ENCODE measurements at places on chromosomes 7 and 10.
A peak's percentile ranks its signal among the peaks of the same experiment; 100 is the strongest.

- no peak for DNase-seq
These were observed 23.6 kb downstream of the ABI1 start for GRCh38 chr10:26837139-26837538.

GRCh38 chr10:123391275-123392028 lies 237.2 kb downstream of the BUB3 start:
- no peak for DNase-seq

- DNase-seq: no peak
These were observed 20.2 kb upstream of the FOXK1 start for GRCh38 chr7:4661871-4662270.

DNA sequence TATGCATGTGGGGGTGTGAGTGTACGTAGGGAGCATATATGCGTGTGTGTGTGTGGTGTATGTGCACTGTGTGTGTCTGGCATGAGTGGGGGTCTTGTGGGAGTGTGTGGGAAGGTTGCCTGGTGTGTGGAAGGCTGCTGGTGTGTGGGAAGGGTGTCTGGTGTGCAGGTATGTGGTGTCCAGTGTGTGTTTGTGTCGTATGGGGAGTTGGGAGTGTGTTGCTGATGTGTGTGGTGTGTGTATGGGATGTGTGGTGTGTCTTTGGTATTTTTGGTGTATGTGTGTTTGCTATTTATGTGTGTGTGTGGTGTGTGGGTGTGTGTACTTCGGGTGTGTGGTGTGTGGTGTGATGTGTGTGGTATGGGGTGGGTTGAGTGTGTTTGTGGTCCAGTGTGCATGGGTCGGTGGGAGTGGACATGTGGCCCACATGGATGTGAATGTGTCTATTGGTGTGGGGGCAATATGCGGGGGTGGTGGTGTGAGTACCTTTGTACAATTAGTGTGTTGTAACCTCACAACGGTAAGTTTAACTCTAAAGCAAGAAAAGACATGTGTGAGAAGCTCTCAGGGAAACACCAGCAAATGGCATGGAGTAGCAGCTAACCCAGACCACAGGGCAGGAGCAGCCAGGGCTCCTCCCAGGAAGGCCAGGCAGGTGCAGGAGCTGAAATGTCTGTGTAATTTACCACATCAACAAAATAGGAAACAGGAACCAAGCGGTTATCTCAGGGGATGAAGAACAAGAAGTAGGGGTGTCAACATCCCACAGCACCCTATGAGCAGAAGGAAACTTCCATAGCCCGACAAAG lies 11.9 kb downstream of the ANTXRL start:
- DNase-seq: no peak

- DNase-seq: no peak
These were observed 87.2 kb upstream of the PFKP start for GRCh38 chr10:2980116-2980515.

DNA sequence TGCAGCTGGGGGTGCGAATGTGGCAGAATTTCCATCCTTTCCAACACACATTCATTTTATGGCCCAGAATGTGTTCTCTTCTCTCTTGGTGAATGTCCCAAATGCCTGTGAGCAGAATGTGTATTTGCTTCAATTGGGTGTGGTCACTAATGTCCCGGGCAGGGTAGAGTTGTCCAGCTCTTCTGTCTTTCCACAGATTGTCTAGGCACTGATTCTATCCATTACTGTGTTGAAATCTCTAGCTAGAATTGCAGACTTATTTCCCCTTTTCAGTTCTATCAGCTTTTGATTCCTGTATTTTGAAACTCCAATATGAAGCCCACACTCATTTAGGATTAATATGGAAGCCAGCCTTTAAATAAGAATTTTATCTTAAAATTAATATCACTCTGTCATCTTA lies 14.0 kb upstream of the AKR1E2 start:
- no peak for DNase-seq

GRCh38 chr10:114372179-114372578 lies 32.1 kb downstream of the AFAP1L2 start:
- no peak for DNase-seq

DNA sequence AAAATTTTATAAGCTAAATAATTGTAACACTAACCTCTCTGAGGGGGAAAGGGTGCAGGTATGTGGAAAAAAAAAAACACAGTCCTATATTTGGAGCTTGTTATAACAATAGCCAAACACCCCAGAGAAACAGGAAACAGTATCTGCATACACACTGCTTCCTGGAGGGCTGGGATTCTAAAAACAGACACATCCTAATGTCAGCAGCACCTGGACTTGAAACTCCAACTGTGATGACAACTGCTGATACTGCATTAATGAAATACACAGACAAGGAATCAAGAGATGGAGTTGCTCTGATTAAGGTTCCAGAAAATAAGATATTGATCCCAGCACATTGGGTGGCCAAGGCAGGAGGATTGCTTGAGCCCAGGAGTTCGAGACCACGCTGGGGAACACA lies 9.3 kb downstream of the DAGLB start:
- no peak for DNase-seq

DNA sequence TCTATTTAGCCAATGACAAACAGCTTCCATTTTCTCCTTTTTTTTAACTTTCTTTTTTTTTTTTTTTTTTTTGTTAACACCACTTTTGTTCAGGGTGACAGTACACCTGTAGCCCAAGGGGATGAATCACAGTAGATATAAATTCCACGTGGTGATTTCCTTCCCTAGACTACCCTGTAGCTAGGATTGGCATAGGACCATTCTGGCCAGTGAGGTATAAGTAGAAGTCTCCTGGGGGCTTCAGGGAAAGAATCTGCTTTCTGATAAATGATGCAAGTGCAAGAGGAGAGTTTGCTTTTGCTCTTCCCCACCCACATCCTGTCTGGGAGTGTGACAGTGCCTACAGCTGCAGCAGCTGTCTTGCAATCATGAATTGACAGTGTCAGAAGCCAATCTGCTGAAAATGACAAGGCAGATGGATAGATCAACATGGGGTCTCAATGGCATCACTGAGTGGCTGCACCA lies 63.2 kb upstream of the TOMM7 start:
- peak; percentile 74 for DNase-seq

- DNase-seq: no peak
These were observed 18.2 kb upstream of the KIAA1549 start for GRCh38 chr7:138999414-138999813.

- no peak for DNase-seq
These were observed 57.8 kb downstream of the ZRANB1 start for GRCh38 chr10:124999433-125000365.

GRCh38 chr7:47357863-47358262 lies 224.0 kb downstream of the TNS3 start:
- no peak for DNase-seq

DNA sequence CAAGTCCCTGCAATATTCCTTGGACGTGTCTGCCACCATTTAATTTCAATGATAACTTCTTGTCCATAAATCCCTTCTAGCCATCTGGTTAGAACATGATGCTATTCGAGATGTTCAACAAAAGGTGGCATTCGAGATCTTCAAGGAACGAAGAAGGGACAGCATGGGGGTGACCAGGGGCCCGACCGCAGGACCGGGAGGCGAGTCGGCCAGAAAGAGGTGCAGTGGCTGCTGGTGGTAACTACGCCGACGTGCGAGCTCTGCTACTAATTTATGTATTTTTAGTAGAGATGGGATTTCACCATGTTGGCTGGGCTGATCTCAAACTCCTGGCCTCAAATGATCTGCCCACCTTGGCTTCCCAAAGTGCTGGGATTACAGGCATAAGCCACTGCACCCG lies 4.7 kb downstream of the OPTN start:
- DNase-seq: no peak

DNA sequence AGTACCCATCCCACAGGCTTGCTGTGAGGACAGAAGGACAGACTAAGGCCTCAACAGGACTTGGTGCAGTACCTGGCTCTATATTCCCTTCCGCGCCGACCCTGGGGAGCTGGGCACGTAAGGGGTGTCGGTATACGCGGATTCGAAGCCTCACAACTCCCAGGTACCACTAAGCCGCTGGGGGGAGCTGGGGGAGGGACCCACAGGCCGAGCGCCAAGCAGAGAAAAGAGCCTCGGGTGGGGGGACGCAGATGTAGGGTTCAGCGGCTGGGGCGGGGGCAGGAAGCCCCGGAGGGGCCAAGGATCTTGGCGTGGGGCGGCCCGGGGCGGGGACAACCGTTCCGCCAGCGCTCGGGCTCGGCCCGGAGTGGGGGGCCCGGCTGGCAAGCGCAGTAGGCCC lies 126.4 kb upstream of the ZNF746 start:
- DNase-seq: peak; percentile 52

DNA sequence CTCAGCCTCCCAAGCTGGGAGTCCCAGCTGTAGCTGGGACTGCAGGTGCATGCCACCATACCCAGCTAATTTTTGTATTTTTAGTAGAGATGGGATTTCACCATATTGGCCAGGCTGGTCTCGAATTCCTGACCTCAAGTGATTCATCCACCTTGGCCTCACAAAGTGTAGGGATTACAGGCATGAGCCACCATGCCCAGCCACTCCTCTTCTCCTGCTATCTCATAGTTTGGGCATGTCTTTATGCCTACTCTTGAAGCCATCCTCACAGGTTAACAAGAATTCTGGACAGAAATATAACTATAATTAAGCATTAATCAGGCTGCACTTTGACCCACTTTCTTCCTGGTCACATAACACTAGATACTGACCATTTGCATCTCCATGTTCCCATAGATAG lies 28.6 kb upstream of the C10orf67 start:
- DNase-seq: no peak

- no peak for DNase-seq
These were observed 61.3 kb upstream of the BICC1 start for GRCh38 chr10:58451193-58451889.

DNA sequence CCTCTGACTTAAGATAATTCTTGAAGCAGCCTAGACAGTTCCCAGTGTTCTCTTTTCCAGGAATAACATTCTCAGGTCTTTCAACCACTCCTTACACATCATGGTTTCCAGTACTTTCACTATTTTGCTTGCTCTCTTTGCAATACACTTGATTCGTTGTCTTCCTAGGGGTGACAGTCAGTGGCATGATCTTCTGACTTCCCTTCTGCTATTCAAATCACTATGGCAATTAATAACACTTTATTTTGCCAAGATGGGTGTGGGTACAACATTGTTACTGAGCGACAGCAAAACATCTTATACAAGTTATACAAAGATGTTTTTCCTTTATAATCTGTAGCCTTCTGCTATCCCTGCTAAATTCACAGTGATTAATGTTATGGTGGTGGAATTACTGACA lies 15.3 kb downstream of the ARL3 start:
- DNase-seq: no peak

DNA sequence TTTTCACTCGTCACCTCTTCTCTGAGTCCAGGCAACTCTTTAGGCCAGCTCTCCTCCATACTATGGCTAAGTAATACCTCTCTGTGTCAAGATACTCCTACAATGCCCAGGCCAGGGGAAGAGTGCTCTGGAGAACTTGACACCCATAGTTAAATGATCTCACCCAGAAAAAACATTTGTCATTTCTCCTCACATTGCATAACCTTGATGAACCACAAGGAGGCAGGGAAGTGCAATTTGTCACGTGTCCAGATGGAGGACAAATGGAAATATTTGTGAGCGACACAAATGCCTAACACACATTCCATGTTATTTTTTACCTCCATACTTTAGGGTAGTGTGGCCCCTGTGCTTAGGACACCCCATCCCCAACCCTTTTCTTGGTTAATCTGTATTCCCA lies 78.3 kb downstream of the HTR7 start:
- DNase-seq: no peak

DNA sequence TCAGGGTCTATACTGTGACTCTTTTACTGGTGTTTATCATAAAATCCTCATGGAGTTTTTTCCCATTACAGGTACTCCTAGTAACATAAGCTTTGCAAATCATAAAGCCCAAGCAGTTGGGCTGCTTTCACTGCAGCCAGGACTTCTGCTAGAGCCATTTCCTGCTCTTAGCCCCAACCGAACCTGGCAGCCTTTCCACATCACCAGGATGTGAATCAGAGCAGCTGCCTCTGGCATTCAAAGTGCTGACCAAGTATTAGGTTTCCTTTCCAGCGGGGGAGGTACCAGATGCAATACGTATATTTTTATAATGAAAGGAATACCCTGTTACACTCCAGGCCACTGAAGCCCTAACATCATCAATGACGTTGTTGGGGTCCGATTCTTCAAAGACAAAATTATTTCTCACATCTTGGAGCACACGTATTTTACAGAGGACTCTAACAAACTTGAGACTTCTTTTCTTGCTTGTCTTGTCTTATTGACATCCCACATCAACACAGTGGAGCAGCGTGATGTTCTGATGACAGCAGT lies 3.6 kb upstream of the HTR5A start:
- no peak for DNase-seq

- no peak for DNase-seq
These were observed 9.5 kb downstream of the PPIA start for GRCh38 chr7:44805950-44806349.

- DNase-seq: no peak
These were observed 43.5 kb downstream of the PRPF18 start for GRCh38 chr10:13630231-13630630.

DNA sequence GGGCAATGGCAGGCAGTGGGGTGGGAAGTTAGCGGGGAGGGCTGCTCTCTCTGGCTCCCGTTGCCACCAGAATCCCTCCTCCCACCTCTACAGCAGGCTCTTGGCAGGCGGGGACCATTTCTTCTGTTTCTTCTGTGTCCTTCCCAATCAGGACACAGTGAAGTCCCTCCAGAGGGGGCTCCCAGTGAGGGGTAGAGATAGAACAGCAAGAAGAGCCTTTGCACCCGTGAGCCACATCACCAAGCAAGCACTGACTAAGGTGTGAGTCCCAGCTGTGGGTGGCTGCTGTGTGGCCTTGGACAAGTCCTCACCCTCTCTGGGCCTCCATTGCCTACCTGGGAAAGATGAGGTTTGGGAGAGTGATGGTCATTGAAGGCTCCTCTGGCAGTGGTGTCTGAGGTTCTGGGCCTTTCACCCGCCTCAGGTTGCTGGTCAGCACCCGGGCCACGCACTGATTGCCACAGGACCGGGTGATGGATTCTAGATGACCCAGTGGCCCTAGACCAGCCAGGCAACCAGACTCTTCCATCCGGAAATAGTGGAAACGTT lies 26.0 kb upstream of the PCBD1 start:
- DNase-seq: no peak

DNA sequence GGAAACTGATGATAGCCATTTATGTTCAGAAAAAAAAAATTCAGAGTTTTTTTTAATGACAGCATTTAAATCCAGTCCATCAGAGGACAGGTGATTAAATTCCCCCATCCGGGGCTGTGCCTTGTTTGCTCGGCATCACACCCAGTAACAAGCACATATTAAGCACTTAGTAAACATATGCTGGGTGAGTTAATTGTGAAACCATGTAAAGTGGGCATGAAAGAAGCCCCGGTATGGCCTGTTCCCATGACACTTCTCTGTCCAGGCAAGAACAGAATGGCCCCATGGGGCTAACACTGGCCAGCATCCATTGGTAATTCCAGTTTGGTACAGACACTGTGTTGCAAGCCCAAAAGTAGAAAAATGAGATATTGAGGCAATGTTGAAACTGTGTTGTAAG lies 220.8 kb upstream of the RNF32 start:
- no peak for DNase-seq

- peak; percentile 82 for DNase-seq
These were observed 37.7 kb upstream of the IKZF1 start for GRCh38 chr7:50266635-50267386.

GRCh38 chr10:65194126-65194525 lies 1672.9 kb downstream of the REEP3 start:
- no peak for DNase-seq
